ENCODE measurements at places on chromosomes 13 and 19.

DNA sequence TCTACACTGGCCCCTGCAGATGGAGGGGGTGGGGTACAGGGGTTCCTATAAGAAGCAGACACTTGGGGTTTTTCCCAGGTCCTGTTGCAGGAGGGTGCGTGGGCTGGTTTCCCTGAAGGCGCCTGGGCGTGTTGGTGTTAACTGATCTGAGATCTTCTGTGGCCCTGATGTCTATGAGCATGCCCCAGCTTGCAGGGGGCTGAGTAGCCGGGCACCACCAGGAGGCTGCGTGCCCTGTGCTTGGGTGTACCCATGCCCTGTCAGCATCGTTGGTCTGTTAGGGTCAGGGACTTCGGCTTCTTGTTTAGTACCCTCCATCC is 45.3 kb downstream of the CAPN12 start:
- DNase-seq = no peak

GRCh38 chr19:7535998-7536695 is 630 bp downstream of the PNPLA6 start:
- DNase-seq = no peak

DNA sequence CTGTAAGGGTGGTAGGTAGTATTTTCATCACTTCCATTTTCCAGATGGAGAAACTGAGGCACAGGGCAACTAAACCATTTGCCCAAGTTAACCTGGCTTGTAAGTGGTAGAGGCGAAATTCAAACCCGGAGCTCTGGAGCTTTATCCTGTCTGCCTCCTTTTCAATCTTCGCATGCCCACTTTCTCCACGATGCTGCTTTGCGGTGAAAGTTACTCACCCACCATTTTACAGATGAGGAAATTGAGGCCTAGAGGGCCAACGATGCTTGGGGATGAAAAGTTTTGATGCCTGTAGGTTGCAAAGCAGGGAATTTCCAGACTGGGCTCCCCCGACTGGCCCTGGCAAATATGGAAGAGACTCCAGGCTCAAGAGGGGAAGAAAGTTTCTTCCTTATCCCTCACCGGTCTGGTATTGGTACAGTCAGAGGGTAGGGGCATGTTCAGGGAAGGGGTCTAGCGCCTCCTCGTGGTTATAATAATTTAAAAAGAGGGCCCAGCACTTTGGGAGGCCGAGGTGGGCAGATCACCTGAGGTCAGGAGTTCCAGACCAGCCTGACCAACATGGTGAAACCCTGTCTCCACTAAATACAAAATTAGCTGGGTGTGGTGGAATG is 1.9 kb upstream of the SH2D3A start:
- DNase-seq = no peak

DNA sequence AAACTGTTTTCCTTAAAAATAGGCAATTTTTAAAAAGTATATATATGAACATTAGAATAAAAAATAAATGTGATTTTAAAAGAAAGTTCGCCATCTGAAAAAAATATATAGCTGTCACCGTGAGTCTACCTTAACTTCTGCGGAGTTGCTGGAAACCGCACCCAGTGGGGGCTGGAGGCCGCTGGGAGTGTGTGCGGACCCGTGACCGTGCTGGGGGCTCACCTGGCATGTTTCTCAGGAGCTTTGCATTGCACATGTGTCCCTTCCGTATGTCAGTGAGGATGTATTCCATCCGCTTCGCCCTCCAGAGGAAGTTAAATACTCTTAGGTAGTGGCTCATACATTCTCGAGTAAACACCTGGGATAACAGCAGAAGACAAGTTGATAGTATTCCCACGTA is 71.7 kb downstream of the TUBGCP3 start:
- DNase-seq = no peak

- no peak for DNase-seq
Measured at GRCh38 chr19:38836159-38836982, 4.8 kb upstream of the ECH1 start.

GRCh38 chr13:73273745-73274144 is 214.9 kb downstream of the KLF5 start:
- no peak for DNase-seq

DNA sequence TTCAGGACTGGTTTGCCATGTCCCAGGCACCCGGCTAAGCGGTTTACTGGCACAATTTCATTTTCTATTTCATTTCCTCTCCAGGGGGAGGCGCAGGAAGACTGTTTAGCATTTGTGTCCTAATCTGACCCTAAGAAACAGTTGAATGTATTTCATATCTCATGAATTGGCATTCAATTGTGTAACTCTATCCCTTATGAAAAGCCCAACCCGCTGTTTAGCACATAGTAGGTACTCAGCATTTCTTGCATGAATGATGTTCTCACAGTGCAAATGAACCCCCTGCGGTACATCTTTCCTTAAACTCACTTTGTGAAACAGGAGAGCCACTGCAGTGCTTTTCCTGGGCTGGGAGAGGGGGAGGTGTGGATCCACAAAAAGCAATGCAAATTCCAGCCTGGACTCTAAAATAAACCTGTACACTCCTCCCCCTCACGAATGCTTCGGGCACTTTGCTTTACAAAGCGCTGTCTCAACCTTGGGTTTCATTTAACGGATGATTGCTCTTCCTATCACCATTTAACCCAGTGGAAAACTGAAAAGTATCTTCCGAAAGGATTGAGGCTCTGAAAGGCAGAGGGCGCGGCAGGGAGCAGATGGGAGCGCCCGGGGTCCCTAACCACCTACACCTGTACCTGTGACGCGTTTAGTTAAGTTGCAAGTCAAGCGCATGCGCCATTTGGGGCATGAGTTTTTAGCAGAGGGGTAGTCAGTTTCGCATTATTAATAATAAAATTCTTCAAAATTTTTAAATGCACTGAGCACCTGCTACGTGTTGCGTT is 1.2 kb upstream of the EEF2 start:
- no peak for DNase-seq

DNA sequence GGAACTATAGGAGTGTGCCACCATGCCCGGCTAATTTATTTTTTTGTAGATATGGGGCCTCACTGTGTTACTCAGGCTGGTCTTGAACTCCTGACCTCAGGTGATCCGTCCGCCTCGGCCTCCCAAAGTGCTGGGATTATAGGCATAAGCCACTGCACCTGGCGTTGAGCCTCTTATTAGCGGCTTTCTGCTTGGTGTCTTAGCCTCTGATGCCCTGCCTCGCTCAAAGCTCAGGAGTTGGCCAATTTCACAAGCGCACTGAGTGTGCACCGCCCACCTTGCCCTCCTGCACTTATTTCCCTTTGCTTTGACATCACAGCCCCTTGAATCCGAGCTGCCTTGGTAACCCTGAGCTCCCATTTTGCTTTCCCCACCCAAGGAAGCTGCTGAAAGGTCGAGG is 10.1 kb downstream of the YIPF2 start:
- no peak for DNase-seq

GRCh38 chr13:59979589-59979988 is 184.1 kb downstream of the DIAPH3 start:
- DNase-seq = no peak

All from activated CD4-positive, CD25-positive, alpha-beta regulatory T cell (primary cell).